ENCODE measurements at places on chromosomes 1 and 21.
A peak's percentile ranks its signal among the peaks of the same experiment; 100 is the strongest.

DNA sequence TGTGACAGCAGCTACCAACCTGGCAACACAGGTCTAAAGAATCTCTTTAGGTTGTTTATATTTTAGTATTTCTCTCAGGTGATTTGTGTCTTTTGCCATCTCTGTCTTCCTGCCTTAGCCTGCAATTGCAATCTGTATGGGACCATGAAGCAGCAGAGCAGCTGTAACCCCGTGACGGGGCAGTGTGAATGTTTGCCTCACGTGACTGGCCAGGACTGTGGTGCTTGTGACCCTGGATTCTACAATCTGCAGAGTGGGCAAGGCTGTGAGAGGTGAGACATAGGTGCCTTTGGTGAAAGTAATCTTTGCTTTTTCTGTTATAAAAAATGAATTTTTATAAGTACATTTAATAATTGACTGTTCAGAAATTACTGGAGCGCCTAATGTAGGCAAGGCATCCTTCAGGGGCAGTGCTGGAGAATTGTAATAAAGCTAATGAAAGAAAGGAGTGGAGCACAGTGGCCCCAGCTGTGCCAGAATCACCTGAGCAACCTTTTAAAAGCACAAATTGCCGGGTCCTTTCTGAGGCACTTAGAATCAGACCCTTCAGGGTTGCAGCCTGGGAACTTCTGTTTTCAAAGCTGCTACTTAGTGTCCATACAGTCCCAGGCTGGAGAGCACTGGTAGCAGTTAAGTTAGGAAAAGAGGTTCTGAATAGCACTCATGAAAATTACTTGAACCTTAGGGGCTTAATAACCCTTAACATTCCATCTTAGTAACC lies 60.6 kb upstream of the LAMC2 start:
- no peak for DNase-seq

GRCh38 chr1:245133995-245134715 lies 20.6 kb upstream of the KIF26B start:
- no peak for DNase-seq

DNA sequence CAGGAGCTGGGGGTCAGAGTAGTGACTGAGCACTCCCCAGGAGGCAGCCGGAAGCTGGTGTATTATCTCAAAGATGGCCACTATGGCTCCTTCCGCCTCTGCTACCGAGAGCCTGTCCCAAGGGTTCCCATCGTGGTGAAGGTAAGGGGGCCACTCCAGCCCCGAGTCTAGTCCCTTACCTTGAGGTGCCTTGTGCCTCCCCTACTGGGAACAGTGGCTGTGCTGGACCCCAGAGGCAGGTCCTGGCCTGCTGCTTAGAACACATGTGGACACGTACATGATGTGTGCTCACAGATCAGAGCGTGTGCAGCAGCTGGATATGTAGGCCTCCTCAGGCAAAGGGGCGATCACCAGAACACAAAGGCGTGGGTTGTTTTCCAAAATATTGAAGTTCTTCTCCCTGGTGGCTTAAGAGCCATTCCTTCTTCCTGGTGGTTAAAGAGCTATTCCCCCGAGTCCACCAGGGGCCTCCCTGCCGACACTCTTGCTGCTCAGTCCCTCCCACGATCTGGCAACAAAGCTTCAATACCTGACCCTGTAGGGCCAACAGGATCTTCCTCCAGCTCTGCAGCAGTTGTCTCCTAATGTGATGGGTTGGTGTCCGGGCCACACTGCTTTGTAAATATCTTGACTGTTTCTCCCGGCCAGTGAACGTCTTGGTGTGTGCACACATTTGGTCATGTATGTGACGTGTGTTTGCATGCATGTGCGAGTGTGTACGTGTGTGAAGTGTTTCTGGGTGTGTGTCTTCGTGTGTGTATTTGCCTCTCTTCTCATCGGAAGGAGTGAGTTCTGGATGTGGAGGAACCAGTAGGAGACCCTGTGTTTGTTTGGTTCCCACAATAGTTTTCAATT lies 68.4 kb upstream of the TINAGL1 start:
- no peak for DNase-seq

GRCh38 chr1:27416387-27417111 lies 24.1 kb downstream of the GPR3 start:
- DNase-seq = no peak

DNA sequence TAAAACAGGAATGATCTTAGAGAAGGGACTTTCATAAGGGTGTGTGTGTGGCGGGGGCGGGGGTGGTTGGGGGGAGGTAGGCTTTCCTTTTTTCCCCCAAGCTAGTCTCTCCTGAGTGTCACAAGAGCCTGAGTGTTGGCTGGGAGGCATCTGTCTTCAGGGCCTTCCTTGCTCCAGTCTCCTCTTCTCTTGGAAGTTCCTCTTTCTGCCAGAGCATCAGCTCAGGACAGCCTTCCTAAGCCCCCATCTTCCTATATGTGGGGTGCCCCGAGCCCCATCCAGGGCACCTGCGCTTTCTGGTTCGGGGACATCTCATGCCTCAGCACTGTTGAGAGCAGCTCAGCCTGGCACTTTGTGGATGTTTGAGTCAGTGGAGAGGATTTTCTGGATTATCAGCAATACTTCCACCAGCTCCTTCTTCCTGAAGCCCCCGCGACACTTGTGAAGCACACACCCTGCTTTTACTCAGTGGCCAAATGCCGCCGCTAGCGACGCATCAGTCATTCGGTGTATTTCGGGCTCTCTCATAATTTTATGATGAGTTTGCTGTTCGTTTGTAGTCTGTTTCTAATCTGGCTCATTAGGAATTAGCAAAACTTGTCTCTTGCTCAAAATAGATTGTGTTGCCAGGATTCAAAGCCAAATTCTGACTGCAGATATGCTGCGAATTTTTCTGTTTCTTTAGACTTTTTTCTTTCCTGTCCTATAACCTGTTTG lies 61.7 kb downstream of the GALNT2 start:
- no peak for DNase-seq

- DNase-seq = no peak
These were observed 63.6 kb upstream of the TTLL7 start for GRCh38 chr1:84062496-84062895.

- DNase-seq = no peak
These were observed 5.3 kb downstream of the PTTG1IP start for GRCh38 chr21:44867999-44868700.

- no peak for DNase-seq
These were observed at the start of gene RGS18 for GRCh38 chr1:192158181-192158580. RGS18 (plus strand) TSS chr1:192158462; CDS start chr1:192158638, 176 bp downstream.

- DNase-seq = no peak
These were observed 18.4 kb downstream of the JUN start for GRCh38 chr1:58765441-58765840.

DNA sequence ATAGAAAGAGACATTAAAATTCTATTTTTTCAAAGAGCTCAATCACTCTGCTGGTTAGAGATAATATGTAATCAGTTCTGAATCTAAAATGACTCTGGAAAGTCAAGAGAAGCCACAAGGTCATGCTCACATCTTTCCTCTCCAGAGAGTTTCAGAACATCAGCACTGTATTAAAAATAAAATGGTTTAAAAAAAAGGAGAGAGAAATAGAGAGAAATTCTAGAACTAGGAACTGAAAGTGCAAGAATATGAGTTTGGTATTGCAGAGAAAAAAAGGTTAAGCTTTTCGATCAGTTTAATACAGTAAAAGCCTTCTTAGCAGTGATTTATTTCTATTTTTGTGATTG lies 44.0 kb upstream of the DIPK1A start:
- no peak for DNase-seq

DNA sequence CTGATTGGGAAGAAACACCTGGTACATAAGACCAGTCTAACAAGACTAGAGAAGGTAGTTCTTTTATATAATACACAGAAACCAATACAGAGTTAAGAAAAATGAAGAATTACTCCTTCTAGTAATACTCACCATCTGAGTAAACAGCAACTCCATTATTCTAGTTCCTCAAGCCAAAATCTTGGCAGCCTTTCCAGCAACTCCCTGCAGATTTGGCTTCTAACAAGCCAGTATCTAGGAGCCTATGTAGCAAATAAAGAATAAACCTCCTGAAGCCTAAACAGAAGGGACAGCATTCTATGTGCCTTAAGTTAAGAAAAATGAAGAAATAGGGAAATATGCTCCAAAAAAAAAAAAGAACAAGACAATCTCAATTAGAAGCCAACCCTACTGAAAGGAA lies 24.5 kb downstream of the ERO1B start:
- DNase-seq = no peak

DNA sequence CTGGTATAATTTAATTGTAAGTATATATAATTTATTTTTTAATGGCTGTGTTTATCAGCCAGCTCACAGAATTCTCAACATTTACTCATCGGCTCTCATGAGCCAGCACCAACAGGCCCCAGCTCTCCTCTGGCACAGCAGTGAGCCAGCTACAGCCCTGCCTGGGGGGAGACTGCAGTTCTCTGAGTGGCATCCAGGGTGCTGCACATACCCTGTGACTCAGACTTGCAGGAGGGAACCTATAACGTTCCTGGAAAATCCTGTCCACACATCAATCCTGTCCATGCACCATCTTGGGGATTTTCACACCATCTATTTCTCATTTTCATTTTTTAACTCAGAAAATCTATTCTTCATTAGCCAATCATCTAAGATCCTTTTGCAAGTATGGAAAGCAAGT lies 36.5 kb downstream of the FHAD1 start:
- DNase-seq = no peak

- DNase-seq = peak; percentile 82
These were observed 1.4 kb upstream of the C1QC start for GRCh38 chr1:22641906-22642636.

- no peak for DNase-seq
These were observed 928 bp downstream of the TLCD4 start for GRCh38 chr1:95118067-95118499.

- no peak for DNase-seq
These were observed 84.7 kb upstream of the CLDN14 start for GRCh38 chr21:36564647-36565046.

DNA sequence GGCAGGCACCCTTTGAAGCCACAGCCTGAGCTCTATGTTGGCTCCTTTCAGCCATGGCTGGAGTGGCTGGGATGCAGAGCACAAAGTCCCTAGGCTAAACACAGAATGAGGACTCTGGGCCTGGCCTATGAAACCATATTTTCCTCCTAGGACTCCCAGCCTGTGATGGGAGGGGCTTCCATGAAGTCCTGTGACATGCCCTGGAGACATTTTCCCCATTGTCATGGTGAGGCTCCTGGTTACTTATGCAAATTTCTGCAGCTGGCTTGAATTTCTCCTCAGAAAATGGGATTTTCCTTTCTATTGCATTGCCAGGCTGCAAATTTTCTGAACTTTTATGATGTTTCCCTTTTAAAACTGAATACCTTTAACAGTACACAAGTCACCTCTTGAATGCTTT lies 61.3 kb downstream of the VCAM1 start:
- DNase-seq = no peak

DNA sequence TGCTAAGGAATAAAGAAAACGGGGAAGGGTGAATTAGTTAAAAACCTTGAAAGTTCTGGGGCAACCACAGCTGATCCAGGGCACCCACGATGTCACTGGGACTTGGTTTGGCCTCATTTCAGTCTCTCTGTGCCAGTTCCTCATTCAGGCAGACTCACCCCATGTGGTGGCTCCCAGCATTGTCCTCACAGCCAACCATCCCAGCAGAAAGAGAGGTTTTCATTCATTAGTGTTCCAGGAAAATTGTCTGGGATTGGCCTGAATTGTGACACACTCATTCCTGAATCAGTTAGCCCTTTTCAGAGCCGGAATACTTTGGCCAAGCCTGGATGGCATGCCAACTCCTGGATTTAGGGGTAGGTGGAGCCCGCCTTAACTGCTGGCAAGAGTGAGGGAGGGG lies 367.7 kb downstream of the PRDM2 start:
- no peak for DNase-seq

DNA sequence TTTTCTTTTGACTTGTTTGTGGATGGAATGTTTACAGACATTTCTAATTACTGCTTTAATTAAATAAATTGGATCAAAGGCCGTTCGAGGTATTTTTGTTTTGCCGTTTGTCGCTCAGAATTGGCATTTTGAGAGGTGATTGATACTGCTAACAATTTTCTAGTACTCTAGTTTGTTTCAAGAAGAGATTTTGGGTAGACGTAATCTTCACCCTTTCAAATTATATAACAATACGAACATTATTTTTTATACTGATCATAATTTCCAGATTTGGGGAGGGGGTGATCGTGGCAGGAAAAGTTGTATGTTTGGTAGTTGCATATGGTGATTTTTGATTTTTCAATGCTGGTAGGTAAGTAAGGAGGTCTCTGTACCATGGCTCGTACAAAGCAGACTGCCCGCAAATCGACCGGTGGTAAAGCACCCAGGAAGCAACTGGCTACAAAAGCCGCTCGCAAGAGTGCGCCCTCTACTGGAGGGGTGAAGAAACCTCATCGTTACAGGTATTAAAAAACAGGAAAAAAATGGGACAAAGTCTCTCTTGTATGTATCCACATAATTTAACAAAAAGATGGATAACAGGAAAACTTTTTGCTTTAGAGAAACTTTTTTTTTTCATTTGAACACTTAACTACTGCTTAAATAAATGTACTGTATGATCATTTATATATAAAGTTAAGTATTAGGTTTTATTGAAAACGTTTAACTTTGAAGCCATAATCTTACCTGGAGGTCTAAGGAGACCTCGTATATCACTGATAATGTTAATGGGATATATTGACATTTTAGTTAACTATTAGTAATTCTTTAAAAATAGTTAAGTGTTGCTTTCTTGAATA lies 1.7 kb downstream of the H3-3A start:
- no peak for DNase-seq

- DNase-seq = peak; percentile 47
These were observed 2.0 kb downstream of the EFHD2 start for GRCh38 chr1:15411593-15412137.

GRCh38 chr1:213374369-213374768 lies 323.3 kb downstream of the RPS6KC1 start:
- peak; percentile 74 for DNase-seq

DNA sequence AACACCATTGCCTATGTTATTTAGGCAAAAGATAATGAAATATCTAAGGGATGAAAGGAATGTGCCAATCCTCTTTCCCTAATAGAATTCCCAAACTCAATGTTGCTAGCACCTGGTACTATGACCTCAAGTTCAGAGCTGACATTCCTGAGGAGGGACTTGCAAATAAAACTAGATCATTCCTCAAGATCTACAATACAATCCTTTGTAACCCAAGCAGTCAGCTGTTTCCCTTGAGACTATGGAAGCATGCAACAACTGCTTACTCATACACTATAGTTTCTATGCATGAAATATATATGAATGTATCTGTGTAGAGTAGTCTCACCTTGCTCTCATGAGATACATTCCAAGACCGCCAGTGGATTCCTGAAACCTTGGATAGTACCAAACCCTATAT lies 65.0 kb downstream of the ABL2 start:
- no peak for DNase-seq

DNA sequence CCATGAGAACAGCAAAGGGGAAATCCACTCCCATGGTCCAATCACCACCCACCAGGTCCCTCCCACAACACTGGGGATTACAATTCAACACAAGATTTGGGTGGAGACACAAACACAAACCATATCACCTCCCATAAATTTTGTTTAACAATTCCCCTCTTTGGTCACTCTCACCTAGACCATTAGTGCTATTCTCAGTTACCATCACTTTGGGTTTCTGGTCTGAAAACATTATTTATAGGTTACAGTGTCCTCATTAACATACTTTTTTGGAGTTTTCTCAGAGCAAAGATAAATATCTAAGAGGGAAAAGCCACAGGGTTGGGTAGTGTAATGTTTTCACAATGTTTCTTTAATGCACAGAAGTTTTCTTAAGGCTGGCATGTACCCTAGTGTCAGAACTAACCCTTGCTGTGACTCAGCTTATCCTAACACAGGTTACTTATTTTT lies 47.7 kb upstream of the DNAH14 start:
- DNase-seq = no peak

Data from left hindlimb (tissue), 1 donor.